ENCODE measurements at places on chromosomes 5 and 9. TPM values are rescaled to one million over a fixed set of nuclear protein-coding genes. Genes with fewer than 3 reads are reported as not detected.

DNA sequence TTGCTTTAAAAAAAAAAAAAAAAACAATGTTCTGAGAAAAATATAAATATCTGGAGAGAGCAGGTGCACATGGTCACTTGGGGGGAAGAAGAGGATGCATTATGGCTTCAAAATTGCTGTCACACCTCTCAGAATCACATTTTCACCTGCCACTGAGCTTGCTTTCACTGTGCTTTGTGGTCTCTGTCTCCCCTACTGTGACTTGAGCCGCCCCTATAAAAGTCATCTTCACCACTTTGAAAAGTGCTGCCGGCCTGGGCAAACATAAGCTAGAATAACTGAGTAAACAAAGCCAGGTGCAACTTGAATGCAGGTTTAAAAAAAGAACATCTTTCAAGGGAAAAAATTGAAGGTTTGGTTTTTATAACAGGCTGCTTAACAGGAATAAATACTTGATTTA is 368.1 kb upstream of the GRIA1 start:
- no peak overlapping the region for H3K4me3 ChIP-seq
- no peaks in the 10 kb centered on the region for H3K4me1 ChIP-seq
- DNase-seq, result no peak

The SHOC1 gene
- total RNA-seq, result not detected

The OTP gene
- not detected for total RNA-seq

DNA sequence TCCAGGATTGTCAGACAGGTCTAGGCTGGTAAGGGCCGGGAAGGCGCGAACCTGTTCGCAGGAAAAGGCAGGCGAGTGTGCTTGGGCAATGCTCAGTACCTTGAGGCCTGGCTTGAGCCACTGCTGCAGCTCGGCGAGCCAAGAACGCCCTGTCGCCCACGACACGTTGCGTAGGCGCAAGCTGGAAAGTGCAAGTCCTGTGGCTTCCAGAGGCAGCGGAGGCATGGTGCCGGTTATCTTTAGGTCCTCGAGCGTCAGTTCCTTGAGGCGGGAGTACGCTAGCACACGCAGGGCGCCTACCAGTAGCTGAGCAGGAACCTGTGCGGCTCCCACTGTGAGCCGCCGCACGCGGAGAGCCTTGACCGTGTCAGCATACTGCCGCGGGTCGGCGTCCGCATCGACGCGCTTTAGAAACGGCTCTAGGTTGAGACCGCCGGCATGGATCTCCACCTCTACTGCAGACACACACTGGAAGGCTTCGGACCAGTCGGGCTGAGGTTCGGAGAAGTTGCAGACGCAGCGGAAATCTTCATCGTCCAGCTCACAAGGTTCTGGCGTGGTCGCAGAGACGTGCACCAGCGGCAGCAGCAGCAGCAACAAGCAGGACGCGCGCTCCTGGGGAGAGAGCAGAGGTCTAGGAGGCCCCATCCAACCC is 482 bp downstream of the CD14 start:
- peaks cover 2% of the 10 kb centered on the region for H3K36me3 ChIP-seq
- peaks cover 30% of the 10 kb centered on the region for H3K4me1 ChIP-seq
- peaks cover 21% of the 10 kb centered on the region for H3K27me3 ChIP-seq

The EXD3 gene
- total RNA-seq, result 13.2 TPM

DNA sequence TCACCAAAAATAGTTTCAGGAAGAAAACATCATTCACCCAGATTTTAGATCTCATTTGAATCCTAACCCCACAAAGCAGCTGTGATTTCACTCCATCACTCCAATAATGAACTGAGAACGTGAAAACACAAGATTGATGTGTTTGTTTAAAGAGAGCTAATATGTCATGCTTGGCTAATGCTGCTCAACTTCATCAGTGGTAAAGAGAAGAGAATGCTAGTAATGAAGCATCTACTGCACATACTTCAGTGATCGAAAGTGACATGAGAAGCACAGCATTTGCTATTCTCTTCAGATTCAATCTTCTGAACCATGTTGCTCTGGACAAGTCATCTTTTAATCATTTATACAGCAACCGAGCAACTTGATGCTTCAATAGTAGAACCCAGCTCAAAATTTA is 874.7 kb downstream of the EFNA5 start:
- H3K4me3 ChIP-seq, result no peak overlapping the region
- H3K36me3 ChIP-seq, result no peaks in the 10 kb centered on the region
- no peak overlapping the region for H3K27ac ChIP-seq
- no peaks in the 10 kb centered on the region for H3K4me1 ChIP-seq
- H3K27me3 ChIP-seq, result no peaks in the 10 kb centered on the region

The TNFSF15 gene
- 2.0 TPM for total RNA-seq

- no peak for DNase-seq
- no peak overlapping the region for H3K4me3 ChIP-seq
- no peaks in the 10 kb centered on the region for H3K27me3 ChIP-seq
- no peak overlapping the region for H3K27ac ChIP-seq
- H3K36me3 ChIP-seq, result no peaks in the 10 kb centered on the region
Measured at GRCh38 chr9:135410421-135410820, 69.2 kb upstream of the PPP1R26 start.

DNA sequence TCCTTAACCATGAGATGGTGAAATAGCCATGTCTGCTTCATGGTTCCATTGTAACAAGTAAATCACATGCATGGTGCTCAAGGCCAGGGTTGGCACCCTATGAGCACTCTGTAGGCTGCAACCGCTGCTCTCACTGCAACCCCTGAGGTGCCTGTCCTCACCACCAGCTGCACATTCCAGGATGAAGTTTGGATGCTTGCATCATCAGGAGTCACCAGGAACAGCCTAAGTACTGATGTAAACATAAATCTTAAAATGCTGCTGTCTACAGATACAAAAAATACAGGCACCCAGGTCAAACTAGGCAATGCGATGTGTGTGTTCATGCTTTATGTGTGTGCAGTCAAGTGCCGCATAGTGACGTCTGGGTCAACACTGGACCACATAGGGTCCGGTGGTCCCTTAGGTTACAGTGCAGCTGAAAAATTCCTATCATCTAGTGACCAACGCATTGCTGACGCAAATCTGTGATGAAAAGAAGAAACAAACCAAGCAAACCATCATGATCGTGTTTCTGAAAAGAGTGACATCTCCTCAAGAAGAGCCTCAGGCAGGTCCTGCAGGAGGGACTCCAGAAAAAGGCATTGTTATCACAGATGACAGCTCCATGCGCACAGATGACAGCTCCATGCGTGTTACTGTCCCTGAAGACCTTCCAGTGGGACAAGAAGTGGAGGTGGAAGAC is 234.8 kb downstream of the AUH start:
- no peak for DNase-seq
- peaks cover 28% of the 10 kb centered on the region for H3K4me1 ChIP-seq
- no peak overlapping the region for H3K27ac ChIP-seq

DNA sequence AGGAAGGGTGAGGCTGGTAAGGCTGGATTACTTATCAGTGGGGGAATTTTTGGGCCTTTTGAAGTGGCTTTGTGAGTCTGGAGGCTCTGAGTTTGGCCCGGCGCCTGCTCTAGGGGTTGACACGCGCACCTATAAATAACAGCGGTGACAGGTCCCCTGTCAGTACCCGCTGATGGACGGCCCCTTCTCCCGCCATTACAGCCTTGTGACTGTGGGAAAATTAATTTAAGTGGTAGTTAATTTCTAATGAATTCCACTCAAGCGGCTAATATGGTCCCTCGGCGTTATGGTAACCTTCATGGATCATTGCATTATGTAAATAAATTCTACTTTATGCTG is 16.5 kb downstream of the MRPL36 start:
- DNase-seq, result no peak
- no peak overlapping the region for H3K4me3 ChIP-seq
- no peaks in the 10 kb centered on the region for H3K36me3 ChIP-seq
- H3K27ac ChIP-seq, result no peak overlapping the region

The GFPT2 gene
- not detected for total RNA-seq

DNA sequence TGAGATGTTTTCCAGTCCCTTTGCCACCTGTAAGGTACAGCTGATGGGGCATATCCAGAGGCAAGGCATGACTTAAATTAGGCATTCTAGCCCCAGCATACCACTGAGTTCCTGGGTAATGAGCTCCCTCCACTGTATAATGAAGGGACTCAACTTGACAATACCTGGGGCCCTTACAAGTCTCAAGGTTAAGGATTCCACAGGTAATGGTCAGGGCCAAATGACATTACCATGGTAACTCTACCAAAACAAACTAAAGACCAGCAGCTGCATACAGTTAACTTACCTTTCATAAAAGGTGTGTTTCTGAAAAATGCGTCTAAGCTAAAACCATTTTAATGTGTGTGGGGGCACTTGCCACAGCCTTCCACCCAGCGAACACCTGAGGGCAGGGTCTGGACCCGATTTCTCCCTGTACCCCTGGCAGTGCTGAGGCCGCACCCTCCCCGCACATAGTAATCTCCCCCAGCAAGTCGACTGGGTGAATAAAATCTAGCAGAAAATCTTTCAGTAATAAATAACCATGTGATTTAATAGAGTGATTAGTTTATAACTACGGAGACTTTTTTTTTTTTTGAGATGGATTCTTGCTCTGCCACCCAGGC is 24.2 kb downstream of the CCDC69 start:
- no peak for DNase-seq
- H3K27me3 ChIP-seq, result no peaks in the 10 kb centered on the region
- peaks cover 72% of the 10 kb centered on the region for H3K36me3 ChIP-seq
- H3K4me1 ChIP-seq, result peaks cover 37% of the 10 kb centered on the region

The NUP155 gene
- 47.5 TPM for total RNA-seq

DNA sequence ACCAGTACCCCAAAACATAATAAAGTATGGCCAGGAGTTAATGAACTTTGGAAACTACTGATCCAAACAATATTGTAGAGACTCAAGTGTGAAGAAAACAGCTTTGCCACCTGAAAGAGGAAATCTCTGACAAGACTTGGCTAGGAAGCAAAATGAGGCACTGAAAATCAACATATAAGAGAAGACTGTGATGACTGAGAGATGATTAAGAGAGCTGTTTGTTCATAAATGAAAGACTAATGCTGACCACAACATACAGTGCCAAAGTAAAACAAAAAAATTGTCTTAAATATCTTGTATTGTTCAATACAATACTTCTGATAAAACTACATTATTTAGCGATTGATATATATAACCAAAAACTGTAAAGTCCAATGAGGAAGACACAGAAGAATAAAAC is 7.2 kb downstream of the RC3H2 start:
- no peak overlapping the region for H3K4me3 ChIP-seq
- DNase-seq, result no peak
- H3K36me3 ChIP-seq, result peaks cover 42% of the 10 kb centered on the region
- H3K27me3 ChIP-seq, result no peaks in the 10 kb centered on the region

GRCh38 chr5:38039091-38039490 is 199.2 kb upstream of the GDNF start:
- H3K27me3 ChIP-seq, result peaks cover 7% of the 10 kb centered on the region
- no peaks in the 10 kb centered on the region for H3K36me3 ChIP-seq
- no peak overlapping the region for H3K27ac ChIP-seq
- no peaks in the 10 kb centered on the region for H3K4me1 ChIP-seq

- no peaks in the 10 kb centered on the region for H3K4me1 ChIP-seq
- no peaks in the 10 kb centered on the region for H3K36me3 ChIP-seq
- H3K4me3 ChIP-seq, result no peak overlapping the region
Measured at GRCh38 chr5:122327110-122327509, 15.1 kb downstream of the SNCAIP start.

The DUSP1 gene
- total RNA-seq, result 11.3 TPM

The TMEM267 gene
- 14.5 TPM for total RNA-seq

- no peaks in the 10 kb centered on the region for H3K36me3 ChIP-seq
- H3K27me3 ChIP-seq, result peaks cover 29% of the 10 kb centered on the region
- H3K4me1 ChIP-seq, result no peaks in the 10 kb centered on the region
- DNase-seq, result no peak
- no peak overlapping the region for H3K4me3 ChIP-seq
Measured at GRCh38 chr5:135557076-135557838, 21.5 kb upstream of the NEUROG1 start.

DNA sequence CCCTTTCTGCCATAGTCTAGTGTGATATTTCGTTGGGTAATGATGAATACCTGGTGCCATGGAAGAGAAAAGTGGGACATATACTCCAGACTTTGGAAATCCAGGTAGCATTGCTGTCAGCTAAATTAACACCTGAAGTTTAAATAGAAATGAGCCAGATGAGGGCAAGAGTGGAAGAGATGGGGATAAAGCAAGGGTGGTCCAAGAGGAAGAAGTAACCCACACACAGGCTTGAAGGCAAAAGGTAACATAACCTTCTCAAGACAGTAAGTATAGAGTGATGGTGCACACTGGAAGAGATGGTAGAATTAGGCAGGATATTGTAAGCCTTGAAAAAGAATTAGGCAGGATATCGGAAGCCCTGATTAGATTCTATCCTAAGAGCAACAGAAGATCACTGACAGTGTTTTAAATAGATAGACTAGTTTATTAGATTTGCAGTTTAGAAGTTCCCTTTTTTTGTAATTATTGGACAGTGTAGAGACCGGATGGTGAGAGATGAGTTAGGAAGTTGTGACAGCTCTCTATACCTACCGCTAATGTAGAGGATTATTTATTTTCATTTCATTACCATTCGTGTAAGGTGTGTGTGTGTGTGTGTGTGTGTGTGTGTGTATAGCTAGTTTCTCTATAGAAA is 16.8 kb downstream of the ANXA1 start:
- no peak overlapping the region for H3K27ac ChIP-seq
- no peak overlapping the region for H3K4me3 ChIP-seq
- H3K36me3 ChIP-seq, result peaks cover 56% of the 10 kb centered on the region
- H3K4me1 ChIP-seq, result peaks cover 7% of the 10 kb centered on the region

DNA sequence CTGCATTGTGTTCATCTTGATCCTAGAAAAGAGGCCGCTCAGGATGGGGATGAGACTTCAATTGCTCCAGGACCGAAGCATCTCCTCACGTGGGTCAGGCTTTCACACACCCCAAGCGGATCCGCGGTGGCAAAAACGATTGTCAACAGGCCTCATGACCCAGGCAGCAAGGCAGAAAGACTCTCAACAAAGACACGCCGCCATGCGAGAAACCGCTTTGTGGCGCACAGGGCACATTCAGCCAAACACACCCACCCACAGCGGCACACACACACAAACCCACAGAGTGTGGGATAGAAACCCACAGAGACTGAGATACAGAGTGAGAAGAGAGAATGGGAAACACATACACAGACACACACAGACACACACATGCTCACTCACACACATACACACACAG is 483.4 kb downstream of the SPATA31A7 start:
- H3K27me3 ChIP-seq, result no peaks in the 10 kb centered on the region
- no peaks in the 10 kb centered on the region for H3K4me1 ChIP-seq
- no peak for DNase-seq

DNA sequence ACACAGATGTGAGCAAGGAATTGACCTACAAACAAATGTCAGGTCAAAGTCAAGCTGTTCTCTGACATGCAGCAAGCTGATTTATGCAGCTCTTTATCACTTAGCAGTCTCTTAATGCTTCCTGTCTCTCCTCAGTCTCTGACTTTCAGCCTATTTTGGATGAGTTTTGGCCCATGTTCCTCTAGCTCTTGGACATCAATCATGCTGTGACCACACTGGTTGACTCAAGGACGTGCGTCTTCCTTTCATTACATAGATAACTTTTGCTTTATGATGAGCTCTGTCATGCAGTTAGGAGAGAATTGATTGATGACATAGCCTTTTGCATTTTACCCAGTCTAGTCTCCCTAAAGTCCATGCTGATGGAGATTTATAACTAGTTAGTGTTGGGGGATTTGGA is 9.4 kb upstream of the REEP5 start:
- H3K27ac ChIP-seq, result no peak overlapping the region
- H3K36me3 ChIP-seq, result peaks cover 16% of the 10 kb centered on the region
- no peak overlapping the region for H3K4me3 ChIP-seq
- no peak for DNase-seq
- H3K4me1 ChIP-seq, result peaks cover 61% of the 10 kb centered on the region
- H3K27me3 ChIP-seq, result no peaks in the 10 kb centered on the region

The DRD1 gene
- not detected for total RNA-seq
